SK-N-DZ (cell line): ENCODE measurements at places on chromosomes 6 and 20.

GRCh38 chr6:52507557-52508260 lies 69.2 kb downstream of the TRAM2 start:
- DNase-seq: no peak

GRCh38 chr6:117518870-117519269 lies 36.4 kb downstream of the DCBLD1 start:
- no peak for DNase-seq

GRCh38 chr6:138031417-138031816 lies 75.8 kb downstream of the PERP start:
- no peak for DNase-seq

DNA sequence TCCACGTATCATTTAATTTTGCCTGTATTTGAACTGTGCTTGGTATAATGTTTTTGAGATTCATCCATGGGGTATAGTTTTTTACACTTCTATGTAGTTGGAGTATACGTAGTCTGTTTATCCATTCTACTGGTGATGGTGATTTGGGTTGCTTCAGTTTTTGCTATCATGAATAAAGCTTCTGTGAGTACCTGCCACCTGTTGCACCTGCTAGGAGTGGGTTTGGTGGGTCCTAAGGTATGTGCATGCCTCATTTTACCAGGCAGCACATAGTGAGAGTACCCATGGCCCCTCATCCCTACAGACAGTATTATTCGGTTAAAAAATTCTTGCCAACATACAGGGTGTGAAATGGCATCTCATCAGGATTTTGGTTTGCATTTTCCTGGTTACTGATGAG lies 92.9 kb downstream of the DNAH8 start:
- no peak for DNase-seq

- DNase-seq: no peak
These were observed 13.5 kb downstream of the EBF4 start for GRCh38 chr20:2705931-2706645.

DNA sequence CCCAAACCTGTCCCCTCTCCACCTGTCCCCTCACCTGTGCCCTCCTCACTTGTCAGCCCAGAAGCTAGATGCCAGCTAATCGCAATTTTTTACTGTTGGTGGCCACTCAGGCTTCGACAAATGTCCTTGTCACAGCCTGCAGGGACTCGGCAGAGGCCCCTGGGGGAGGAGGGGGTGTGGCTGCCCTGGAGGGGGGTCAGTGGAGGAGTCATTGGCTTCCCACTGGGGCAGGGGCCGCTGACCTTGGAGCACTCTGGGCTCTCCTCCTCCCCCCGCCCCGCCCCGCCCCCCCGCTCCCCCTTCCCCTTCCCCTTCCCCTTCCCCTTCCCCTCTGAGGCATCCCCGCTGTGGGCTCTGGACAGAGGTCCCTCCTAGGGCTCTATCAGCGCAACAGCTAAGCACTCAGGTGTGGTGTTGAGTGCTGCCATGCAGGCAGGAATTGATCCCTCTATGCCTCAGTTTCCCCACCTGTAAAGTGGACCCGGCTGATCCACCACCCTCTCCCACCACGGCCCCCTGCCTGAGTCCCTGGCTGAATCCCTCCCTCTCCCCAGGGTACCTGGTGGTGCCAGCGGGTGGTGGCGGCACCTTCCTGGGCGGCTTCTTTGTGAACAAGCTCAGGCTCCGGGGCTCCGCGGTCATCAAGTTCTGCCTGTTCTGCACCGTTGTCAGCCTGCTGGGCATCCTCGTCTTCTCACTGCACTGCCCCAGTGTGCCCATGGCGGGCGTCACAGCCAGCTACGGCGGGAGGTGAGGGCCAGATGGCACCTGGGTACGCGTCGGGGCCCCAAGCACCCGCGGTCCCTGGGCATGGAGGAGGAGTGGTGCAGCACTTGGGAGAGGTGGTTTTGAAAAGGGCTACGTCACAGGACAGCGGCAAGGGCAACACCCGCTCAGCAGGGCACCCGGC lies 23.8 kb downstream of the SLCO4A1 start:
- DNase-seq: no peak

DNA sequence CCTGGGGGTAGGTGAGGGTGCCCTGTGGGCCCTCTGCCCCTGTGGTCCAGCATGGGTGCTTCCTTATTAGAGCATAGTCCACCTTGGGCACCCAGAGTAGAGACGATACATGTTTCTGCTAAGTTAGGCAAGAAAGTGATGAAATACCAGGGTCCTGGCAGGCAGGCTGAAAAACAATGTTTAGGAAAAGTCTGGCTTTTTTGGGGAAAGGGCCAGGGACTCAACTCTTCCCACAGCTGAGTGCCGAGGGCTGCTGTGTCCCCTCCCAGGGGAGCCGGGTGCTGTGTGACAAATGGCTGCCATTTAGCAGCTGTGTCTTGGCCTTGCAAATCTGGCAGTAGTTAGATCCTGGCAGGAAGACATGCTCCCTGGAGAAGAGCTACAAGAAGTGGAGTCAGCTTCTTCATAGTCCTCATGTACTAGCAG lies 61.5 kb downstream of the RREB1 start:
- no peak for DNase-seq

DNA sequence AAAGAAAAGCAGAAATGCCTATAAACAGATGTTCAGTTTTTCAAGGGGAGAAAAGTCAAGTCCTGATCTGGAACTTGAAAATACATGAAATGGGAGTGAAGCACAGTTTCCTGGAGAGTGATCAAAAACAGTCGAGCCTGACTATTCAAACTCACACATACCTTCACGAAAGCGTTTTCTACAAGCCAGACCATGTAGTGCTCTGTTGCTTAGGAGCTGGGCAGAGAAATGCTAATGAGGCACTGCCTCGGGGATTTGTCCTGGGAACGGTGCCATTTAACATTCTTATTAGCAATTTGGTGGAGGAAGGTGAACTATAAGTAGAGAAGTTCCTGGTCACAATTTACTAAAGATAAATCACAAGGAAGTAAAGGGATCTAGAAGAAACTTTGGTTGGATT lies 5.9 kb downstream of the NHSL1 start:
- no peak for DNase-seq

DNA sequence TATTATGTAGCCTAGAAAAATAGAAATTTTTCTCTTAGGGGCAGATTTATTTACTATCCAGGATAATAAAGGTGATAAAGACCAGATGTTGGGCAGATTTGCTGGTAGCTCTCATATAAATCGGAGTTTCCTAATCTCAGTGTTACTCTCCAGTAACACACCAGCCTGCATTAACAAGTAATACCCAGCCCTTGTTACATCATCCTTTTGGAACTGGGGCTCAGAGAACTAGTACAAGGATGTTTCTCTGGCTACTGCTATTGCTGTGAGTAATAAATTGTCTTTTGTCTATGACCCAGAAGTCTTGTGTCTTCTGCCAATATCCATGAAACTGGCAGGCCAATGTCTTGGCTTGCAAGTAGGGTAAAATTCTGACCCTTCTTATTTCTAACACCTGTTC lies 16.8 kb downstream of the TPD52L1 start:
- no peak for DNase-seq
